ENCODE measurements at places on chromosomes 7 and 10. TPM values are rescaled to one million over a fixed set of nuclear protein-coding genes. Genes with fewer than 3 reads are reported as not detected.

MORN4 gene
- total RNA-seq = 1.9 TPM

NT5C2 gene
- total RNA-seq = 114 TPM

TEX36 gene
- not detected for total RNA-seq

PMPCB gene
- 58.5 TPM for total RNA-seq

SLC26A5 gene
- 0.44 TPM for total RNA-seq

GSDME gene
- 4.1 TPM for total RNA-seq

CAPZA2 gene
- 233 TPM for total RNA-seq

CYP3A7 gene
- not detected for total RNA-seq

CCL24 gene
- 321 TPM for total RNA-seq

NPC1L1 gene
- not detected for total RNA-seq

LRRC72 gene
- not detected for total RNA-seq

HPSE2 gene
- not detected for total RNA-seq

PIP gene
- not detected for total RNA-seq

NRCAM gene
- total RNA-seq = 17.5 TPM
